ENCODE measurements at places on chromosomes 16 and 17. TPM values are rescaled to one million over a fixed set of nuclear protein-coding genes. Genes with fewer than 3 reads are reported as not detected.

The KRTAP4-11 gene
- total RNA-seq = not detected

The ACAP1 gene
- total RNA-seq = 109 TPM

The MT1F gene
- total RNA-seq = 4.6 TPM

The CFAP52 gene
- total RNA-seq = under 0.01 TPM

The PRAC2 gene
- total RNA-seq = not detected

DNA sequence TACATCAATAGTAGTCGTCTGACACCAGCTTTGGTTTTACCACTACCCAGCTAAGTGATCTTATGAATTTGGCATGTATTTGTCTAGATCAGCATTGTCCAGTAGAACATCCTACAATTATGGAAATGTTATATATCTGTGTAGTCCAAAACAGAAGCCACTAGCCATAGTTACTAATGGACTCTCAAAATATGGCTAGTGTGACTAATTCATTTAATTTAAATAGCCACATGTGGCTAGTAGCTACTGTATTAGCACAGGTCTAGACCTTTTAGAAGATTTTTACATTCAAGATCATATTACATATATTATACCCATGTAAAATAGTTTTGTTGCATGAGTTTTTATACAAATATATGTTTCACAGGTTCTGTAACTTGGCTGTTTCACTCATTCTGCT is 27.0 kb upstream of the NFAT5 start:
- DNase-seq = no peak

- no peak for DNase-seq
These were observed 23.9 kb upstream of the DLX3 start for GRCh38 chr17:50018909-50019308.

GRCh38 chr17:16662936-16663335 is 9.3 kb upstream of the ZNF624 start:
- no peak for DNase-seq

- DNase-seq = no peak
These were observed 79.1 kb downstream of the TAOK1 start for GRCh38 chr17:29469276-29469675.

DNA sequence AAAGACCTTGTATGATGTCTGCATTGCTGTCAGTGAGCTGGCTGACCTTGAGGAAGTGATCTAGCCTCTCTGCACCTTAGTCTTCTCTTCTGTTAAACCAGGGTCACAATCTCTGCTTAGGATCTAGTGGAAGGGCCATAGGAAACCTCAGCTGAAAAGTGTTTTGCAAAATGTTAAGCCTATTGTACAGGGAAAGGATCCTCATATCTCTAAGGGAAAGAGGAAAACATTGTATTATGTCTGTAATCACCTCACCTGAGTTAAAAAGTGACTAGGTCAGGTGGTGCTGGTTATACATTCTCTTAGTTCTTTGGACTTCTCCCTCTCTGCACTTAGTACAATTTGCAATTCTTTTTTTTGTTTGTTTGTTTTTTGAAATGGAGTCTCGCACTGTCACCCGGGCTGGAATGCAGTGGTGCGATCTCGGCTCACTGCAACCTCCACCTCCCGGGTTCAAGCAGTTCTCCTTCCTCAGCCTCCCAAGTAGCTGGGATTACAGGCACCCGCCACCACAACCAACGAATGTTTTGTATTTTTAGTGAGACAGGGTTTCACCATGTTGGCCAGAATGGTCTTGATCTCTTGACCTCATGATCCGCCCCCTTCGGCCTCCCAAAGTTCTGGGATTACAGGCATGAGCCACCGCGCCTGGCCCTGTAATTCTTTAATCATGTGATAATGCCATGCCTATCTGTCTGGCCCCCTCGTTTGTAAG is 2.0 kb upstream of the SEPHS2 start:
- DNase-seq = no peak

DNA sequence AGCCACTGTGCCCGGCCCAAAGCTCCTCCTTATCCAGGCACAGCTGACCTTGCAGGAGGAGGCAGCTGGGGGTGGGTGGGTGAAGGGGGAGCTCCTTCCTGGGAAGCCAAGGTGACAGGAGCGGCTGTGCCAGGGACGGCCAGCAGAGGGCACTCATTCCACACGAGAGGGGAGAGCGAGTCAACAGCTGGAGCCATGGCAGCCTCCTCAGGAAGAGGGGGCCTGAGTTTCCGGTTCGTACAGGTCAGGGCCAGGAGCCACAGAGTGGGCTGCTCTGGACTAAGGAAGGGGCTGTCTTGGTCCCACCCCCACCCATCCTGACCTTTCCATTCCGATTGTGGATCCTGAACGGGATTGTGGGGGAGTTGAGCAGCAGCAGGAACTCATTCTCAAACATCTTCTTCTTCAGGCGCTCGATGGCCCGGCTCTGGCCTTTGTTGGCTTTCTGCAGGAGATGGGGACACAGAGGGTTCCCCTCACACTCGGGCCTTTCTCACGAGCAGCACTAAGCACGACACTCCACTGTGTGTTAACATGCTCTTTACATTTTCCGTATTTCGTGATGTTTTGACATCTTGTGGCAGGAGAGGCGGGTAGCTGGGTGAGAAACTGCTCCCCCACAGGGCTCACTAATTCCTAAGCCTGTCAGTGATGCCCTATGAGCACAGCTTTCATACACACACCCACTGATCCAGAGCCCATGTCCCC is 61.6 kb downstream of the TIMM22 start:
- no peak for DNase-seq

DNA sequence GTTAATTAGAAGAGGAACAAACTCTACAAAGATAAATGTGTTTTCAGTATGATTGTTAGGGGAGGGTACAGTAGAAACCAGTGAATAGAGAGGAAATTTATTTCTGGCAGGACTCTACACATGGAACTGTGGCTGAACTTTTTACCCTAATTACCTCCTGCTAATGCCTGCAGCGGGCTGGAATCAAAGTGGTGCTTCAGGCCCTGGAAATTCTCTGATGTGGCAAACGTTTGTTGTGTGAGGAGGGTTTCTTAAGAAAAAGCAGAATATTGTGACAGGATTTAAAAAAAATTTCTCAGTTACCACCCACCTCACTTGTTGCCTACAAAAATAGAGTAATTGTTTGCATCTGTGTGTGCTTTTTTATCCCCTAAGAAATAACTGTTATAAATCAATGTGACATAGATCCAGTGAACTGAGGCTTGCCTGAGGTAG is 154.5 kb downstream of the BCAS3 start:
- DNase-seq = no peak

DNA sequence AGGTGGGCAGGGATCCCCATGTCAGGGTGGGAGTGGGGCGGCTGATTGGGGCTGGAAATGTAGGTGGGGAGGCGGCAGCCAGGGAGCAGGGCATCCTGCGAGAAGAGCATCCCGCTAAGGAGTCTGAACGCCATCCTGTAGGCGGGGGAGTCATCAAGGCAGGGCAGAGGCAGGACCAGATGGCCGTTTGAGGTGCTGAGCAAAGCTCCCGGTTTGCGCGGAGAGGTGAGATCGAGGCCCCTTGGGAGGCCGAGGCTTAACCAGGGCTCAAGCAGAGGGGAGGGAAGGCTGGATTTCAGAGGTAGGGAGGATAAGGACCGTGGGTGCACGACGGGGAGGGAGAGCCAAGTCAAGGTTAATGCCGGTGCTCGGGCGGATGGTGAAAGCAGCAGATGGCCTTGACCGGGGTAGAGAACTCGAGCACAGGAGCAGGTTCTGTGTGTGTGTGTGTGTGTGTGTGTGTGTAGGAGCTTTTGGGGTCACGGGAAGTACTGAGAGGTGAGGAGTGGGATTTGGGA is 472 bp upstream of the NME2 start:
- DNase-seq = no peak

DNA sequence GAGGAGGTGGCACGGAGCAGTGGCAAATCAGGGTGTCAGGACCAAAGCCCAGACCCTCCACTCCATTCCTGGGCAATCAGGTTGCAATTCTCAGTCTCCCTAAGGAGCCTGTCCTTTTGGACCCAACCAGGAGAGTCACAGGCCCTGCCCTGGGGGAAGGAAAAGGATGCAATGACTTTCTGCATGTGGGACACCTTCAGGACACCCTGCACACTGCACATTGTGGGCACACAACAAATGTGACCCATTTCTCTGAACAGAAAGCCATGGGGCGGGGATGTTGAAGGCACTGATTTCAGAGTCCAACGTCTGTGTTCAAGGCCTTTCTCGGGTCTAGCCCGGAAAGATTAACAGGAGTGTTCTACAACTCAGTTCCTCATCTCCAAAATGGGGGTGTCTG is 286.2 kb upstream of the FOXF1 start:
- no peak for DNase-seq

DNA sequence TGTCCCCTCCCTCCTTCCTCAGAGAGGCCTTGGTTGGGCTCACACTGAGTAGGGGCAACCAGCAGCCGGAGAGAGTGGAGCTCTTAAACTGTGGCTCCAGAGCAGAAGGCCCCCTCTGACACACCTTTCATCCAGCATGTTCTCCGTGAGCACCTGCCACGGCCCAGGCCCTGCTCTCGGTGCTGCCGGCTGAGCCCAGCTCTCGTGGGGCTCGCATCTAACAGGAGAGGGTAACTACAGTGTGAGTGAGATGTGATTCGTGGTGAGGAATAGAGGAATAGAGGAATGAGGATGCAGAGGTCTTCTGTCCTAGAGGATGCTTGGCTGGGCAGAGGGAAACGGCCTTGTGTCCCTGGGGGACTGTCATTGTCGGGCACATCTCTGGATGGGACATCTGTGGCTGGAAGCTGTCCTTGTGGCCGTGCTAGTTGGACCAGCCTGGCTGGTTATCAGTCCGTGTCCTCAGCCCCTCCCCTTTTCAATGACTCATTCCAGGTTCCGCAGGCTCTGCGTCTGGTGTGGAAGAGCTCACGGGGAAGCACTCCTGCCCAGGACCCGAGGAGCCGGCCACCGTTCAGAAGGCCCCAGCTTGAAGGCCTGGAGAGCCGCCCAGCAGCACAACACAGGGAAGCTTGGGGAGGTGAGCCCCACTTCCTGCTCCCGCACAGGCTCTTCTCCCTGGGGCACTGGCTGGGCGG is 11.9 kb upstream of the DNASE1 start:
- DNase-seq = no peak

DNA sequence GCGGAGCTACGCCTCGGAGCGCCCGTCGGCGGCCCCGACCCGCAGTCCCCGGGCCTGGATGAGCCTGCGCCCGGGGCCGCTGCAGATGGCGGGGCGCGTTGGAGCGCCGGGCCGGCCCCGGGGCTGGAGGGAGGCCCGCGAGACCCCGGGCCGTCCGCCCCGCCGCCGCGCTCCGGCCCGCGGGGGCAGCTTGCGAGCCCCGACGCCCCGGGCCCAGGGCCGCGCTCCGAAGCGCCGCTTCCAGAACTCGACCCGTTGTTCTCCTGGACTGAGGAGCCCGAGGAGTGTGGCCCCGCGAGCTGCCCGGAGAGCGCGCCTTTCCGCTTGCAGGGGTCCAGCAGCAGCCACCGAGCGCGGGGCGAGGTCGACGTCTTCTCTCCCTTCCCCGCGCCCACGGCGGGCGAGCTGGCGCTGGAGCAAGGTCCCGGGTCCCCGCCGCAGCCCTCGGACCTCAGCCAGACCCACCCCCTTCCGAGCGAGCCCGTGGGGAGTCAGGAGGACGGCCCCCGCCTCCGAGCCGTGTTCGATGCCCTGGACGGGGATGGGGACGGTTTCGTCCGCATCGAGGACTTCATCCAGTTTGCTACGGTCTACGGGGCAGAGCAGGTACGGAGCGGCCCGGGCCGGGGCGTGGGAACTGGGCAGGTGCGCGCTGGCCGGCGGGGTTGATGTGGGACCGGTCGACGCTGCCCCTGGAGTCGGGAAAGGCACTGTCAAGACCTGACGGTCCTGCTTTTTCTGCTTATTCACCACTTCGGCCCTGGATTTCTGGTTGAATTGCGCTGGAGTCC is 861 bp downstream of the RAB11FIP3 start:
- no peak for DNase-seq

DNA sequence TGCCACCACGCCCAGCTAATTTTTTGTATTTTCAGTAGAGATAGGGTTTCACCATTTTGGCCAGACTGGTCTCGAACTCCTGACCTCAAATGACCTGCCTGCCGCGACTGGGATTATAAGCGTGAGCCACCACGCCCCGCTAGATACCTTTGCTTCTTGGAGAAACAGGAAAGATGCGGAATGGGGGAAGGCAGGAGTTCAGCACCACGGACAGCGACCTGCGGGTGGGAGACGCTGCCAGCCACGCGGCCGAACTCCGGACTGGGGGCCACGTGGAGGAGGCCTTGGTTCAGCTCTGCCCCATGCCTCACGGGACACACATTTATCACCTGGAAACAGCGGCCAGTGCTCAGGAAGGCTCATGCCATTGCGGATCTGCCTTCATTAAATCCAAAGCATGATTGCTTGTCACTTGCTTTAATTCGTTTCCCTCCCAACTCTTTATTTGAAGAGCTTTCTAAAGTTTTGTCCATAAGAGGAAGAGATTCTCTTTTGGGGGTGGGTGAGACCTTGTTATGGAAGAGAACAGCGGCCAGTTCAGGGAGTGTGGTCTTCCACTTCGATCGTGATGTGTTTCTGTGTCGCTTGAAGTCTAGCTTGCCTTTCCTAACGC is 219.9 kb downstream of the ENGASE start:
- DNase-seq = peak; percentile 70

DNA sequence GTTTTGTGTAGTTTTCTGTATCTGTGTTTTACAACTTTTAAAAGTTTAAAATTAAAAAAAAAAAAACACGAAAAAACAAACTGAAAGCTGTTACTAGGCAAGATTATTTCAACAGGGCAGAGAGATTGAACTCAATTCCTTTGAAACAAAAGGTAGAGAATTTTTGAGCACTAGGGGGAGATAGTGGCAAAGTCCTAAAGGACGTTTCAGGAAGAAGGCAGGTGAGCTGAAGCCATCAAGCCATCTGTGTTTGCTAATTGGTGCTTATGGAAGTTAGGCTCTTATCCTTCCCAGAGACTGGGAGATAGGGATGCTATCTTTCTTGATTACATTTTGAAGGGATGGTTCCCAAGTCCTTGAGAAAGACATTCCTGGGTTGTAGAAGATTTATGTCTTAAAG is 70.6 kb upstream of the CLEC3A start:
- DNase-seq = peak; percentile 32

GRCh38 chr17:35376245-35376644 is 2.8 kb upstream of the SLFN11 start:
- no peak for DNase-seq

DNA sequence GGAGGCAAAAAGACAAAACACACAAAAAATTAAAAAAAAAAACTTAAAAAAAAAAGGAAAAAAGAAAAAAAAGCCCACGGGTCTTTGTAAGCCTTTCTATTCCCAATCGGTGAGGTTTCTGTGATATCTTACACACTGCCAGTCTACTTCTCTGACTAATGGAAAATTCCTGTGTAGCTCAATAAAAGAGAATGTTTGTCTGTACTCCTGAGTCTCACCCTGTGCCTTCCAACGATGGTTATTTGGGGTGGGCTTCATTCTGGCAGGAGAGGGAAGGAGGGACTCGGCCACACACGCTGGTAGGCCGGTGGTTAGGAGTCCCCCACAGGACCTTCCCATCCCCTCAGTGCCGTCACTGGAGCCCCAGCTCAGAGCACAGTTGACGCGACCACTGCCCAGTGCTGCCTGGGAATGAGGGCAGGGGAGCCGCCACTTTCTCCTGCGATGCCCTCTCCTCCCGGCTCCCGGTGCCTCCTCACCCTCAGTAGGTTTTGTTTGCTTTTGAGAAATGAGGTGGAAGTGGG is 68.0 kb downstream of the AMFR start:
- DNase-seq = no peak

GRCh38 chr17:68461589-68461988 is 4.3 kb upstream of the WIPI1 start:
- no peak for DNase-seq

- DNase-seq = no peak
These were observed 108.2 kb upstream of the RBBP6 start for GRCh38 chr16:24430954-24431760.
